GM10248 (cell line): ENCODE measurements at places on chromosomes 5 and 9.

DNA sequence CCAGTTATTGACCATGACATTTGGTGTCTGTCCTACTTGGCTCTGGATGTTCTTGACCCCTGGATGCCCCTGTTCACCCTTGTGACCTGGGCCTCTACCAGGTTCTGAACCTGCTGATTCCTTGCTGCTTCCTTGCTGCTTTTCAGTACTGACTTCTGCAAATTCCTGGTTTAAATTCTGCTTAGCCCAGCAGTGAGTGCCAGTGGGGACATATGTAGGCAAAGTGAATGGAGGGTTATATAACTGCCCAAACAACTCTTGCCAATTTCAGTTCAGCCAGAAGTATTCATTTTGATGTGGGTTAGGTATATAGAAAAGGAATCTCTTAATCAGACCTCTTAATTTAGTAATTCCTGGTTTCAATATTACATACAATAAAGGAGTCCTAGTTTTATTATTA, 220.6 kb downstream of the TAF11L14 start:
- no peak for DNase-seq

GRCh38 chr9:79630521-79631403, 59.0 kb downstream of the TLE4 start:
- no peak for DNase-seq

DNA sequence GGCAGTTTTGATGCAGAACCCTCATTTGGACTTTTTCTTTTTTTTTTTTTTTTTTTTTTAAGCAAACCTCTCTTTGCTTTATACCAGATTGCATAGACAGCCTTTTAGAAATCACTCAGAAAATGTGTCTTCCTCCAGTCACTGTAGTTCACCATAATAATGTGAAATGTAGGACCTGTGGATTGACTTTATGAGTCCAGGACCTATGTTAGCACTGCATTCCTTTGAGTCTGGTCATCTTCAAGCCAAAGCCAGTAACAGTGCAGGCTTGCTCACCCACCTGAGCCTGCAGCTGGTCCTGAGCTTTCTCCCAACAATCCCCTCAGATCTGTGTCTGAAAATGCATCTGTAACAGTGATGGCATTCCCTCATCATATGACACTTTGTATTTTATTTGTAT, 110.7 kb upstream of the NFIL3 start:
- DNase-seq = no peak

- DNase-seq = peak; percentile 54
These were observed 451 bp downstream of the LPAR1 start for GRCh38 chr9:111037708-111038330.

GRCh38 chr5:135482381-135482933, 30.3 kb upstream of the TIFAB start:
- DNase-seq = no peak
